ENCODE measurements at places on chromosomes 16 and 17. TPM values are rescaled to one million over a fixed set of nuclear protein-coding genes. Genes with fewer than 3 reads are reported as not detected.

GRN gene
- total RNA-seq = 454 TPM

IFI35 gene
- 42.9 TPM for total RNA-seq

KRT24 gene
- total RNA-seq = not detected

FBXW10B gene
- total RNA-seq = 5.7 TPM

GP1BA gene
- total RNA-seq = not detected

KRTAP1-5 gene
- total RNA-seq = not detected
